ENCODE measurements at places on chromosomes 16 and 17.
A peak's percentile ranks its signal among the peaks of the same experiment; 100 is the strongest.

DNA sequence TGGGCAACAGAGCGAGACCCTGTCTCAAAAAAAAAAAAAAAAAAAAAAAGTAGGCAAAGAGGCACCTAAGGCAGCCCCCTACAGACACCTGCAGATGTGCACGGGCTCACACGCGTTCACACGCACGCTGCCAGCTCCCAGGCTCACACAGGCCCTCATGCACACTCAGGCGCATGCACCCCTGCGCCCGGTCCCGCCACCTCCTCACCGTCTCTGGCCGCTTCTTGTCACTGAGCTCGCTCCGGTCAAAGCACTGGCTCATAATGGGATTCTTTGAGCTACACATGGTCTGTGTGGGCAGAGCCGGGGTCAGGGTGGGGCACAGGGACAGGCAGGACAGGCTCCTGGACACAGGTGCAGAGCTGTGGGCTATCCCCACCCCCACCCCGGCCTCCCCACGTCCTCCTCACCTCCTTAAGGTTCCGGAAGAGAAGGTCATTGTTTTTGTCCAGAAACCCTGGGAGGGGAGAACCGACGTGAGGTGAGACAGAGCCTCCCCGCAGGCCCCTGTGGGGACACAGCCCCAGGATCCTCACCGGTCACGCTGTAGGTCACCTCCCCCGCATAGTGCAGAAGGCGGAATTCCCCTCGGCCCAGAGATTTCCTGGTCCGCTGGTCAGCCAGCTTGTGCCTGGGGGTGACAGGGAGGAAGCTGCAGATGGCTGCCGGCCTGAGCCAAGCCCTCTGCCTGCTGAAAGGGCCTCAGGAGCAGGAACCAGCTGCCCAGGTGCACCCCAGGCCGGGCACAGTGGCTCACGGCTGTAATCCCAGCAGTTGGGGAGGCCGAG, 17.9 kb downstream of the MYO1C start:
- no peak for DNase-seq

DNA sequence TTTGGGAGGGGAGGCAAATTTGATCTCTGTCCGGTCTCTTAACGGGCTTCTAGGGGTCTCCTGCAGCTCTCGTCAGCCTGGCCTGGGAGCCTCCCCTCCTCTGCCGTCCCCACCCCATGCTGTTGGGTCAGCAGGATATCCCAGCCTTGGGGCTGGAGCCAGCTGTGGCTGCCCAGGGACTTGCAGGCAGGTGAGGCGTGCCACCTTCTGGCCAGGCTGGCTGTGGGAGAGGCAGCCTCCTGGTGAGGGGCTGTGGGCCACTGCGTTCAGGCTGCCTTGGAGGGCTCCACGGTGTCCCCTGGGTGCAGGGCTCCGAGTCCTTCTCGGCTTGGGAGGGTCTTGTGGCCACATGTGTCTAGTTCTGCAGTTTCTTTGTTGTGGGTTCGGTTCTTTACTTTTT, 34.6 kb downstream of the TBCD start:
- no peak for DNase-seq

DNA sequence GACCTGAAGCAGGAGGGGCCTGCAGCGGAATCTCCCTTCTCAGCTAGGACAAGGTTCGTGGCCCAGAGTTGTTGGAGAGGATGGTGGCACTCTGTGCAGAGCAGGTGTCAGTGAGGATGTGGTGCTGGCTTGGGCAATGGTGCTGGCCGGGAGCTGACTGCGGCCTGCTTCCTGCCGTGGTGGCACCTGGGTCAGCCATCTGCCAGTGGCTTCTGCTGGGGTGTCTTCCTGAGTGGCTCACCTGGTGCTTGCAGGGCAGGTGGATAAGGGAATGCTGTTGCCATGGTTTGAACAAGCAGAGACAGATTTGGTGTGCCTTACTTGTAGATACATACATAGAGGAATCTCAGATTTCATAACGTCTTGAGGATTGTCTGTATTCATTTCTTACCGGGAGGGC, 69.6 kb downstream of the SEC14L1 start:
- DNase-seq, result no peak

DNA sequence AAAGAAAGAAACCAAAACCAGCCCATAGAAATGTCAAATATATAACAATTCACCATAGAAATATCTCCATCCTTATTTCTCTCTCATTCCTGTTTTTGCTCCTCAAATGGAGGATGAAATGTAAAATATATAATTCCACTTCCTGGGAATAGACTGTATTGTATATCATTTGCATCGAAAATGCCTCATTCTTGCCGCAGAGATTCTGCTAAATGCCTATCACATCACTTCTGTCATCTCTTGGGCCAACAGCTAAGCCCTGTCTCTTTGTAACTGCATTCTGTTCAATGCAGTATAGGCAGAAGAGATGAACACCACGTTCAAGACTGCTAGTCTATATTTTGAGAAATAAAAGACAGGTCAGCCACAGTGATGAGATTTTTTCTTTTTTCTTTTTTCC, 956.3 kb upstream of the SOX9 start:
- DNase-seq, result no peak

DNA sequence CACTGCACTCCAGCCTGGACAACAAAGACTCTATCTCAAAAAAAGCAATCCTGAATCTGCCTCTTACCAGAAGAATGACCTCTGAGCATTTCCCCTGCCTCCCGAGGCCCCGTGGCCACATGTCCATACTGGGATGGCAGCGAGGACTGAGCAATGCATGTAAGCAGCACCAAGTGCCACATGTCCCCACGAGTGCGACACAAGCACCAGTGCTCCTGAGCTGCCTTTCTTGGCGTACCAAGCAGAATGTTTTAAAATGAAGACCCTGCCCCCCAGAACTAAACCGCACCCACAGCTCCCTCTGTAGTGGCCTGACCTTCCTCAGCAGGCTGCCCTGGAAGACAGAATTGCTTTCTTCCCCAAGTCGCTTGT, 373.3 kb downstream of the SLC39A11 start:
- no peak for DNase-seq

DNA sequence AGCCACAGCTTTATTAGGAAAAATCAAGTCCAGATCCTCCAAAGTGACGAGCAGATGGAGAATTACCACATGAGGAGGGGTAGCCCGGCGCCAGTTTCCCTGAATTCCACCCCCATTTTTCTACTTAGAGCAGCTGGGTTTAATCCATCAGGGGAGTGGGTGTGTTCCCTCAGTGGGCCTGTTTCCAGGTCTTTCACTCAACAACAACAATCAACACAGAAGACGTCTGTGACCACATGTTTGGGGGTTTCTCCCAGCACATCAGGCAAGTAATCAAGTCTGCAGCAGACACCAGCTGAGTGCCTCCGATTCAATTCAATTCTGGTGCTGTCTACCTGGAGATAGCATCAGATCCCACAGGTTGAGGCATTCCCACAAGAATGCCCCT, 6.8 kb downstream of the SLC6A2 start:
- no peak for DNase-seq

DNA sequence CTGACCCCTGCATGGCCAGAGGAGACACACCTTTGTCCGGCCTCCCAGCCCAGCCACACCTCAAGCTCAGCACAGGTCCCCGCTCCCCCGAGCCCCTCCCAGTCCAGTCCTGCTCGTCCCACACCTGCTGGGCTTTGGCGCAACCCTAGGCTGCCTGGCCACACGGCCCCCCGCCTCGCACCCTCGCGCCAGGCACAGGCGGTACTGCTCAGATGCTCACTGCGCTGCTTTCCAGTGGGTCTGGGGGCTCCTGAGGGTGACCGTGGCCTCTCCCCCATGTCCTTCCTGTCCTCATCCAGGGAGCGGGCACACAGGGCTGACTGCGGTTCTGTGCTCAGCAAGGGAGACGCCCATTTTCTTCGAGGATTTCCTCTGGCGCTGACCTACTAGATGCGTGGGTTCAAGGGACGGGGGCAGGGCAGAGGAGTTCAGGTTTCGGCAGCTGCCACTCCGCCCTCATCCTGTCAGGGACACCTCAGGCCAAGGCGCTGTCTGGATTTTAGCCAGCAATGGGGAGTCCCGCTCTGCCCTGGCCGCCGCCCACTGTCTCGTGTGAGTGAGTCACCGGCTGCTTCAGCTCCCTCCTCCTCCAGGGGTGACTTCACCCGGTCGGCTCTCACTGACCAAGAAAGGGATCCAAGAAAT, 118.0 kb upstream of the ZNF469 start:
- peak; percentile 50 for DNase-seq

DNA sequence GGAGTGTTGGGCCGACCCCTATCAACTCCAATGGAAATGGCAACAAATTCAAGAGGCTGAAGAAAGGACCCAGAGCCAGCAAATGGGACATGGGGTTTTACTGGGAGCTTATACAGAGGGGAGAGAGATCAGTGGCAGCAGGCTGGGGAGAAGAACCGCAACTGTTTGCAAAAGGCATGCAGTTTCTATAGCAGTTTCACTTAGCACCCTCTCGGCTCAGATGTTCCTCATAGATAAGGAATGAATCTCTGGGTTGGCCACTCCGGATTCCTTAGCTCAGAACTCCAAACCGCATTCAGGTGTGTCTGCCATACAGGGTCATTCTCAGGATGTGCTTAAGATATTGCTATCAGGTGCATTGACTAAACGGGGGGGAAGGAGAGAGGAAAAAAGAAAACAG, 71.1 kb upstream of the RPL38 start:
- no peak for DNase-seq

DNA sequence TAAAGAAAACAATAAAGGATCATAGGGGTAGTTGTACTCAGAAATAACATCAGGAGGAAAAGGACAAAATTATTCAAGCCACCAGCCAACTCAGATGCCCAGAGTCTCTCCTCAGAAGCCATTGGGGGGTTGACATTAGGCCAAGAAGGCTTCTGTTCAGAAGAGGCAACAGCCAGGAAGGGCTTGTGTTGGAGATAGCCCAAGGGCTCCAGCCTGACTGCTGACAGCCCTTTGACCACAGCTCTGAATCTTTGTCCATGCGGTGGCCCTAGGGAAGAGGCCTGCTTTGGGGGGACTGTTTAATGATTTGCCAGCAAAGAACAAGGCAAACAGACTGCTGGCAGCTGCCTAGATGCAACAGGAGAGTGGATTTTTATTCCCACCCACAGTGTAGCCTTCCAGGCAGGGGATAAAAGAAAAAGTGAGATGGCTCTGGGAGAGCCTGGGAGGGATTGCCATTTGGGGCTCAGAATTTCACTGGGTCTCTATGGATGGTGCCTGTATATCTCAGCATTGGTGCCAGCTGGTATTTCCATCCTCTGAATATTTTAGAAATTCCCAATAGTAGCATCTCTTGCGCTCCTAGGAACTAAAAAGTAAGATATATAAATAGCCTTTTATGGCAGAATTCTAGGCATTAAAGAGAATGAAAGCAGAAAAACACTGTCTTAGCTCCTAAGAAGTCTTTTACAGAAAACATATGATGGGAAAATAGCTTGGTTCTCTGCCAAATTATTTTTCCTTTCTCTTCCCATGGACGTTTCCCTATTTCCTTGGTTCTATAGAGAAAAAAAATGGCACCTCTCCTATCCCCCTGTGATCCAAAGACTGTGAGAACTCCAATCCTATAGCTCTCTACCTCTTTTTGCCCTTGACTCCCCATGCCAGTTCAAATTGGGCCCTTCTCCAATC, 29.4 kb upstream of the SUPT4H1 start:
- DNase-seq, result no peak

GRCh38 chr16:10782628-10783027, 36.0 kb downstream of the TVP23A start:
- no peak for DNase-seq

DNA sequence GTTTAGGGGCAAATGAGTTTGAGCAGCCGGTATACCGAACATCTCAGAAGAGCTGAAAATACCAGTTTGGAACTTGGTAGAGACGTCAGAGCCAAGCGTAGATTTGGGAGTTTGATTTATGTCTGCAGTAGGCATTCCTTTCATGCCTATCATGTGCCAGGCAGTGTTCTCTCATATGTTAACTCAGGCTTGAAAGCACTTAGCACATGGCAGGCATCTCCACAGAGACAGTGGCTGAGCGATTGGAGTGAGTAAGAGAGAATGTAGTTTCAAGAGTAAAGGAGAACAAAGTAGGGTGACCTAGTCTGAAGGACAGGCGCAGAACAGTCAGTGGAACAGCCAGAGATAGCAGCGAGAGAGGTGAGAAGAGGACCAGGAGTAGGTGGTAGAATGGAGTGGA, 207.0 kb downstream of the FTO start:
- no peak for DNase-seq

DNA sequence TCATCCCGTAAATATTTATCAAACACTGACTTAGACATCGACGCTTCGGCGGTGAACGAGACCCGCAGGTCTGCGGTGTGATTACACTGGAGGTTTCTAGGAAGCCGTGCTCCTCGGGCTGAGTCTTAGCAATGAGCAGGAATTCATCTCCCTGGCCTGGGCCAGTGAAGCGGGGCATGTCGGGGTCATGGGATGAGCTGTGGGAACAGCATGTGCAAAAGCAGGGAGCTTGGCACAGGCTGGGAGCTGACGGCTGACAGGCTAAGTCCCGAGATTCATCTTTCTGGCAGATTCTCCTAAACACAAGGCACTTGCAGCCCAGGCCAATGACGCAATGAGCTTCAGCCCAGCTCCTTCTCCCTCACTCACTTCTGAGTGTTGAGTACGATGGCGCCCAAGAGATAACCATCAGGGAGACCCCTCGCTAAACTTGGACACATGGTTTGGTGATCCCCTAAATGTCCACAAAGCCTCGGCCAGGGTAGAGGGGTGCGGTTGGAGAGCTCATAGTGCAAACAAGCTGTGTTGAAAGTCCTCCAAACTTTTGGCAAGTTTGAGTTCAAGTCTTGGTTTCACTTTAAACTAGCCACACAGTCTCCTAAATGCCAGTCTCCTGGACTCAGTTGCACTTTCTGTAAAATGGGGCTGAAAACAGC, 12.8 kb downstream of the CRISPLD2 start:
- no peak for DNase-seq

DNA sequence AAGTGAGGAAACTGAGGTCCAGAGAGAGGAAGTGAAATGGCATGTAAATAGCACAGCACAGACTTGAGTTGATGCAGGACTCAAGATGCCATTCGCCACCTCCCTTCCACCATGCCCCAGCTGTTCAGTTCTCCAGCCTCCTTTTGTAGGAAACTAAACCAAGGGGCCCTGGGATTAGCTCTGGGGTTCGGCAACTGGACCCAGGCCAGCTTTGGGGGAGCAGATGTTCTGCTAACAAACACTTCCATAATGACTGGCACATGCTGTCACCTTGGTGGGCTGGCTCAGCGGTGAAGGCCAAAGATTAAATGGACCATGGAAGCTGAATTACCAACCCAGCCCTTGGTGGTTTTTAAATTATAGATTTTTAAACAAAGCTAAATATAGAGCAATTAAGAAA, 77.0 kb downstream of the IRX6 start:
- DNase-seq, result no peak

DNA sequence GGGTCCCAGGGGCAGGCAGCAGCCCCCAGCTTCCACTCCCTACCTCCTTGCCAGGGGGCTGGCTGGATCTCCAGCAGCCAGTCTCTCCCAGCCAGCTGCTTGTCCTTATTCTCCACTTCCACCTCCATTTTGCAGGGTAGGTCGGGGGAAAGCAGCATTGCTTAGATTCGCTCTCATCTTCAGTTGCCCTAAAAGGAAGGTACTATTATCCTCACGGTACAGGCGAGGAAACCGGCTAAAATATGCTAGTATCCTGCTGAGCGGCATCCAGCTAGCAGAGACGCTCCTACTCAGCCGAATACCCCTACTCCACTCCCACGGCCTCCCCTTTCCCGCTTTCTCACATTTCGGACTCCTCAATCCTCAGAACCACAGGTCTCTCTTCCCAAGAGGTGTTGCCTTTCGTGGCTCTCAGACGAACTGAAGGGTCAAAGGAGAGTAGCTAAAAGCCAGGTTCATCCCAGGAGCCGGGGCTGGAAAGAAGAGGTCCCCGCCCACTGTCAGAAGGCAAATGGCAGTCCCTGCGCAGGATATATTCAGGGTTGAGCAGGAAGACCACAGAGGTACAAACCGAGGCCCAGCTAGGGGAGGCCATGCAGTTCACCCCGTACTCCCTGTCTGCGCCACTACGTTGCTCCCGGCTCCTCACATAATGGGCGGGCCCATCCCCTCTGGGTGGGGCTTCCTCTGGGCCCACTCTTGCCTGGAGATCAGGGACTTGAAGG, 1.7 kb upstream of the RAB11FIP4 start:
- DNase-seq, result no peak

Measured in stimulated activated CD4-positive, alpha-beta T cell treated with anti-CD3 and anti-CD28 coated beads, Interleukin-4, amount 100 ng/mL, for 1 hour (primary cell).